Panc1 (cell line): ENCODE measurements at places on chromosomes 2 and 18.

GRCh38 chr2:129862668-129863067 lies 116.8 kb upstream of the RAB6C start:
- DNase-seq, result no peak

GRCh38 chr2:170038734-170039133 lies 139.2 kb upstream of the MYO3B start:
- no peak for DNase-seq

GRCh38 chr18:26342646-26343045 lies 116.4 kb downstream of the TAF4B start:
- no peak for DNase-seq

DNA sequence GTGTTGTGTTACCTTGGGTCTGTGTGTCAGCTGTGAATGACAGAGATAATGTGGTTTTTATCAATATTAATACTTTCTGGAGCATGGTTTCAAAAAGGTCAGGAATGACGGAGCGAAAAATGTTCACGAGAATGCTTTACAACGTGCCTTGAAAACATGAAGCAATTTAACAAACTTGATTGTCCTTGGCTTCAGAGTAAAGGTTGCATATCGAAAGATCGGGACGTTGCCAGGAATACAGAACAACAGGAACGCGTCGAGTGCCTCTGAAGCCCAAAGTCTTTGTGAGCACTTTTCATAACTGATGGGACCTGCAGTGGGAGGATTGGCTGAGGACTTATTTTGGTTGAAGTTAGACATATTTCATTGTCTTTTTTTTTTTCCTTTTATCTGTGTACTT lies 206.1 kb downstream of the ZNF407 start:
- no peak for DNase-seq

DNA sequence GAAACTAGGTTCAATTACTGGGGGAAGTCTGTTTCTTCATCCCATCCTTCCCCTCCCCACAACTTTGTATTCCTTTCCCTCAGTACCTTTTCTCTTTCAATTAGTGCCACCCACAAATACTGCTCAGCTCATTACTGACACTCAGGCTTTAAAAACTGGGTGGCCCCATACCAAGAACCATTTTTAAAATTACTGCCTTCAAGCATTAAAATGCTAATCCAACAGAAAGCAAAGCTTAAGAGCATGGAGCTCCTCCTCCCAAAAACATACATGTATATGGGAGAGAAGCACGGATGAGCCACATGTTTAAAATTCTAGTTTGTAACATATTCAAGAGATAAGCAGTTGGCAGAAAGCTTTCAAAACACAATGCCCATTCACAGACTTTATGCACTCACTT lies 44.0 kb downstream of the IRS1 start:
- peak; percentile 15 for DNase-seq

DNA sequence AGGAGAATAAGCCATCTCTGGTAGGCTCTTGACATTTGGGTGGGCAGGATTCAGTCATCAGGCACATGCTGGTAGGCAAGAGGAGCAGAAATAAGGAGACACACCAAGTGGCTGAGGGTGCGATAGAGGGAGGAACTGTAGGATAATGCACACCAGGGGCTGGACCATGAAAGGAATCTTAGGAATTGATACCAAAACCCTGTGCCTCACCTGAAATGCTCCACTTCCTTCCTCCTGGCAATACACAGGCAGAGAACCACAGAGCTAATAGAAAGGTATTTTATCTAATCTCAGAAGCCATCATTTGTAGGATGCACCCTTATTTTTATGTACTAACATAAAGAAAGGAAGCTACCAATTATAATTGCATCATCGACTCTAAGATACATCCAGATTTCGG lies 4.4 kb upstream of the CYP1B1 start:
- no peak for DNase-seq
